ENCODE measurements at places on chromosomes 1 and 21.

DNA sequence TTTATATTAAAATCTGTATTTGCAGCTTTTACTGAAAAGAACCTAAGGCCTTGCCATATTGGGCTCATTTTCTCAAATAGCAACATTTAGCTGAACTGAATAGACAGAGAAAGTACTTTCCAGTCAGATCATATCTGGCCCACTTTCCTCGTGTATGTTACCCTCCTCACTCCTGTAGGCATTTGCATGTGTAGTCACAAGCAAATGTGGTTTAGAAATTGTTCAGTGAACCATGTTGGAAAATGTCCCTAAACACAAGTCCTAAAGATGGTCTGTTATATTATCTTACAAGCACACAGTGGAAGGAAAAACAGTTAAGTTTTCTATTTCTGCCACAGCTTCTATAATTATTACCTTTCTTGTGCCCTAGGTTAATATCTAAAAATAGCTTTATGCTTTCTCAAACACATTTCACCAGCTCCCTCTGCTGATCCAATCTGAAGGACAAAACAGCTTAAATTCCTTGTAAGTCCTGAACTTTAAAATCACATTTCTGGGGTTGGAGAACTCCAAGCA is 606 bp upstream of the FMO4 start:
- DNase-seq = no peak

GRCh38 chr1:35532497-35533223 is 24.5 kb downstream of the KIAA0319L start:
- DNase-seq = no peak

DNA sequence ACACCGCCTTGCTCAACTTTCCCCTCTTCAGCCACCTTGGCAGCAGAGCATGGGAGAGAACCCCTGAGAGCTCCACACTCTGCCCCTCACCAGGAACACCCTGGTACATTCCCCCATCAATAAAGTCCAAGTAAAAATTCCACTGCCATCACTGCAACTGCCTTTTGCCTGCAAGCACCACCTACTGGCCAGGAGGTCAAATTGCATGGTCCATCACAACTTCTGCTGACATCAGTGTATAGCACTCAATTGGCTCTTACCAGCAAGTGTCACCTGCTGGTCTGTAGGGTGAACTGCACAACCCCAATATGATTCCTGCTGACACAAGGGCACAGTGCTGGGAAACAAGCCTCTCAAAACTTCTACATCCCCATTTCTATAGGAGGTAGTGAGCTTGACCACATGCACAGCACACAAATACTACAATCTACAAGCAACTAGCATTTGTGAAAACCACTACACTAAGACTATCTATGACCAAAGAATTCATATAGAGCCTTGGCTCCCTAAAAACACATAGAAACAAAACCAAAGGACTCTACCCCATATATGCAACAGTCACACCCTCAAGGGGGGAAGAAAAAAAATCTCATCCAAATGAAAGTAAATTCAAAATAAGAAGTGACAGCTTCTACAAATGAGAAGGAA is 69.2 kb downstream of the FASLG start:
- peak; percentile 72 for DNase-seq

DNA sequence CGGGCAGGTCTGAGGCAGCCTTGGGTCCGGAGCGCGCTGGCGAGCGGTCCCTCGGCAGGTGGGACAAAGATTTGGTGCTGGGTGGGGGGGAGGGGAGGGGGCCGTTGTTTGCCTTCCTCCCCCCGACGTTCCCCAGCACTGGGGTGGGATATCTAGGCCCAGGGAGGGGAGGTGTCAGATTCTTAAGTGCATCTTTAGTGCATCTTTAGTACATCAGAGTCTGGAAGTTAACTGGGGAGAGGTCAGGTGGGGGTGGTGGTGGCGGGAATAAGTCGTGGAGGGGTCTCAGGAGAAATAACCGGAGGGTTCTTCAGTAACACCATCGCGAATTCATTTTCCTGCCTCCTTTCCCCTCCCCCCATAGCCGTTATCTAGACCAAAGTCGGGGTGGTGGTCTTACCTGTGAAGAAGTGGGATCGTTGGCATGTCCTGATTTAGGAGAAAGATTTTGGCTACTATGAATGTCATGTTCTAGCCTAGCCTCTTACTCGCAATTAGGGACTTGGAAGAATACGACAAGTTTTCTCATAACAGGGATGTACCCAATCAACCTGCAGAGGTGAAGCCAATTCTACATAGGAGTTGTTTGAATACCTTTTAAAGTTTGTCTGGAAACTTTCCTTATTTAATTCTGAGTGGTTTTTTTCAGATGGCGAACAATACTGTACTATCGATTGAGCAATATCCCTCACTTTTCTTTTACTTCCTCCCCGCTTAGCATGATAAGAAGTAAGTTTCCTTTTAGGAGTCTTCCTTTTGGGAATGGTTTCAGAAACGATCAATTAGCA is 886 bp downstream of the ZMYM4 start:
- DNase-seq = peak; percentile 6

GRCh38 chr1:208173749-208174148 is 70.4 kb downstream of the PLXNA2 start:
- no peak for DNase-seq

GRCh38 chr21:37455504-37455911 is 88.9 kb downstream of the DYRK1A start:
- DNase-seq = no peak

- DNase-seq = no peak
These were observed 16.3 kb downstream of the TGFB2 start for GRCh38 chr1:218361298-218362065.

DNA sequence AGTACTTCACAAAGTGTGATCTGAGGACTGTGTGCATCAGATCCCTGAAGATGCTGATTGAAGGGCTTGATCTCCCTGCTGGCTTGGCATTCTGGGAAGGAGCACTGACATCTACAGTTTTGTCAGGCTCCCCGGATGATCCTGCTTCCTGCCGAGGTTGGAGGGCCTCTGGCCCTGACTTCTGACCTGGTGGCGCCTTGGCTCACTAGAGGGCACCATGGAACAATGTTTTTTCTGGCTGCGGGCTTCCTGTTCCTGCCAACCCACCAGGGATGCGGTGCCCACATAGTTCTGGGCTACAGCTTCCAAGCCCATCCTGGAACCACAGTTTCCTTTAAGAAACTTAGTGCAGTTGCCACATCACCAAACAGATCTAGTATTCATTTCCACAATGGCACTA is 38.8 kb upstream of the RASAL2 start:
- DNase-seq = no peak

DNA sequence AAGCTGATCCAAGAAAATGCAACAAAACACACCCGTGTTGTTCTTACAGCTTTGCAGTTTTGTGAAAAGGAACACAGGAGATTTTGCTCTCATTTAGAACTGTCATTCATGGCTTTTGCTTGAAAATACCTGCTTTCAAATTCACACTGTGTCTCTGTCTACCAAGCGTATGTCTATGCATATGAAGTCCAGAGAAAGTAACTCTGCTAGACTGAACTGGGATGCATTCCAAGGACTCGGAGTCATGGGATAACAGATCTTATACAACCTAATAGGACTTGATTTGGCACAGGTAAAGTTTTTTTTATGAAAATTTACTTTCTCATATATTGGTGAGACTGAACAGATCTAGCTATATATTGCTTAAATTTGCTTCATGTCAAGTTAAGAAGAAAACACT is 102.4 kb downstream of the PTGER3 start:
- DNase-seq = no peak

DNA sequence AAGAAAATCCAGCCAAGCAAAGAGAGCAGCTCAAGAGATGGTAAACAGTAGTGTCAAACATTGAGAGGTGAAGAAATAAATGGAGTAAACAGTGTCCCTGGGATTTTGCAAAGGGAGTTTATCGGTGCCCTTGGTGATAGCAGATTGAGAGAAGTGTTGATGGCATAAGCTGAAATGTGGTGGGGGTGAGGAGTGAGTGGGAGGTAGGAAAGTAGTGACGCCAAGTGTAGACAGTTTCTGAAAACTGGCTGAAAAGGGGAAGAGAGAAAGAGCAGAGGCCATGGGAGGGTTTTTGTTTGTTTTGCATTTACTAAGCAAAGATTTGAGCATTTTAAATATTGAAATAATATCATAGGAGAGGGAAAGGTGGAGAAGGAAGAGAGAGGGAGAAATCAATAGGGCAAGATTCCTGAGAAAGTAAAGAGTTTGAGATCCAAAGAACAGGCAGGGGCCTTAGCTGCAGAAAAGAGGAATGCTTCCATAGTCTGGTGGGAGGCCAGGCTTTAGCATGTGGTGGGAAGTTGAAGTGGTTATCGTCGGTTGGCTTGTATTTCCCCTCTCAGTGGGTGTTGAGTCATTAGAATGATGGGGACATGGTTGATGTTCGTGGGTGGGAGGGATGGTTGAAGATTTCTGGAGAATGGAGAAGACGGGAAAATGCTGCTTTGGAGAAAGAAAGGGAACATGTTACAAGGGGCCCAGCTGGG is 26.8 kb upstream of the RASAL2 start:
- DNase-seq = no peak

DNA sequence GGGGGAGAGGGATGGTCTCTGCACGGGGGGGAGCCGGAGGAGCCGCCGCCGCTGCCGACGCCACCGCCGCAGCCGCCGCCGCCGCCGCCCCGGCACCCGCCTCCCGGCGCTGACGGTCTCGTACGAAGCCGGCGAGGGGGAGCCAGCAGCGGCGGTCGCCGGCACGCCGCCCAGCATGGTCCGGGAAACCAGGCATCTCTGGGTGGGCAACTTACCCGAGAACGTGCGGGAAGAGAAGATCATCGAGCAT is 311 bp downstream of the SPEN start:
- DNase-seq = no peak

DNA sequence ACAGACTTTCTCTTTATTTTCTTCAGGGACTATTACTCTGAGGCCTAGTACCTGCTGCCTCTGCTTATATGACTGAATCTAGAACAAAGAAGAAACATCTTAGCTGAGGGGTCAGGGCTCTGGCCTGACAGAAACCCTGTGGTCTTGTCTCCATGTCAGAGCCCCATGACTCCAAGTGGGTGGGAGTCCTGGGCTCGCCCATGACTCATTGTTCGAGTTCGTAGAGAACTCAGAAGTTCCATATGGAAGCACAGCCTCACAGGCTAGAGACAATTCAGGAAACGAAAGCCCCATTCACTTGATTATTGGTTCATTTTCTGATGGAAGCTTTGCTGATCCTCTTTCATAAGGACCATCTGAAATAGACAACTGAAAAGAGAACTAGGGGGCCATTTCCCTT is 73.2 kb downstream of the CD58 start:
- DNase-seq = no peak

DNA sequence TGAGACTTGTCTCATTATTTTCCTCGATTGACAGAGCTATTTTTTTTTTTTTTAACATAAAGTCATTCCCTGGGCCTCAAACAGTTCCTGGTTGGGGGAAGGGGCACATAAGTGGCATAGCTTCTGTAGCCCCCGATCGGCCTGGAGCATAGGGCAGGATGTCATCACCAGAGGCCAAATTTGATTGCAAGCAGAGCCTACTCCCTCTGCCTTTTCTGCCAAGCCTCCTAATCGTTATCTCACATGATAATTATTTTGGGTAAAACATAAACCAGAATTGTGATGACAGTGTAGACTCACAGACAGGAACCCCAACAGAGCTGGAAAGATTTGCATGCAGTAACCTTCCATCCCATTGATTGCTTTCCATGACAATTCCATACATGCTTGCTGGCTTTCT is 404.8 kb downstream of the PCP4 start:
- DNase-seq = no peak

- no peak for DNase-seq
These were observed 841 bp downstream of the CENPF start for GRCh38 chr1:214603819-214604252.

- DNase-seq = no peak
These were observed 316.3 kb downstream of the KCNH1 start for GRCh38 chr1:210817385-210818275.

- peak; percentile 6 for DNase-seq
These were observed 43.7 kb downstream of the BACH1 start for GRCh38 chr21:29342363-29342957.

GRCh38 chr1:20426923-20427322 is 59.1 kb downstream of the CAMK2N1 start:
- no peak for DNase-seq

- no peak for DNase-seq
These were observed 18.6 kb downstream of the PCSK9 start for GRCh38 chr1:55057956-55058298.

- DNase-seq = no peak
These were observed 26.8 kb downstream of the KIF1B start for GRCh38 chr1:10237157-10237539.
